ENCODE measurements at places on chromosomes 12 and 14.

DNA sequence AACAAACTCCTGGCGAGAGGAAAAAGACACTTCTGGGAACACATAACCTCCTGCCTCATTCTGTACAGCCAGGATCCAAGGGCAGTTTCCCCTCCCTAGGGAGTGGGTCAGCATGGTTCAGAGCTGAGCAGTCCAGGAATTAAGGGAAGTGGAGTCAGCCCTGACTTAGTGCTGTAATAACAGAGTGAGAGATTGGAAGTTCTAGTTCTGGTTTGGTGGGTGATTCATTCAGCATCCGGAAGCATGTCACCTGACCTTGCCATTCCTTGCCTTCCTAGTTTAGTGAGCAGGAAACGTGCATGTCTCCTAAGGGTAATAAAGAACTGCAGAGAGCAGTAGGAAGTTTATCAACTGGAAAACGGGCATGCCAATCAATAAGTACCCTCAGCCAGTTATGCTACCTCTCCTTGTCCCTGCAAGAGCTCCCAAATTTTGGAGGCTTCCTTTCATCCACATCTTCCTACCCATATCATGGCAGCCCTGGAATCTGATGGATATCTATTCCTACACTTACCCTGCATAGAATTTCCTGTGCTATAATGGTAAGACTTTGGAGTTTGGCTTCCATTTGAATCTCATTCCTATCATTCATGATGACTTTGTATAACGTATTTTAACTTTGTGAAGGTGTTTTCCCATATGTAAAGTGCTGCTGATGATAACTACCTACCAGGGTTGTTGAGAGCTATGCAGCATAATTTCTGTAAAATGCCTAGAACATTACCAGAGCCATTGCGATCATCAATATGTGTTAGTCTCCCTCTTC, 28.5 kb upstream of the MAGOHB start:
- DNase-seq, result no peak

DNA sequence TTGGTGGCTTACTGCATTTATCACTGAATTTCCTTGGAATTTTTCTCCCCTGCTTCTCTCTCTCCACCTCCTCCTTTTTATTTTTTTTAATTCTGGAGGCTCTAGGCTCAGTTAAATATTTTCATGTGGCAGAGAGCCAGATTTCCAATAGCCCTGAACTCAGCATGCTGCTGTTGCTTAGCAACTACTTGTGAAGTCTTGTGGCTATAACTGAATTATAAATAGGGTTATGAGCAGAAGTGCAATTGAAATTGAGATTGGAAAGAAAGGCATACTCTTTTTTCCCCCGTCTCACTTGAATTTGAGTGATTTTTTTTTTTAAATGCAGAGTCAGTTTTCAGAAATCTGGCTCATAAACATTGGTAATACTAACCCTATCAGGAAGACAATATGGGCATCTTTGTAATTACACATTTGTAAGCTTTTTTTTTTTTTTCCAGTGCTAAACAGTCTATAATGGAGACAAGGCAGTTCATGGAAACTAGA, 38.3 kb downstream of the ATF7IP start:
- peak; percentile 81 for DNase-seq

DNA sequence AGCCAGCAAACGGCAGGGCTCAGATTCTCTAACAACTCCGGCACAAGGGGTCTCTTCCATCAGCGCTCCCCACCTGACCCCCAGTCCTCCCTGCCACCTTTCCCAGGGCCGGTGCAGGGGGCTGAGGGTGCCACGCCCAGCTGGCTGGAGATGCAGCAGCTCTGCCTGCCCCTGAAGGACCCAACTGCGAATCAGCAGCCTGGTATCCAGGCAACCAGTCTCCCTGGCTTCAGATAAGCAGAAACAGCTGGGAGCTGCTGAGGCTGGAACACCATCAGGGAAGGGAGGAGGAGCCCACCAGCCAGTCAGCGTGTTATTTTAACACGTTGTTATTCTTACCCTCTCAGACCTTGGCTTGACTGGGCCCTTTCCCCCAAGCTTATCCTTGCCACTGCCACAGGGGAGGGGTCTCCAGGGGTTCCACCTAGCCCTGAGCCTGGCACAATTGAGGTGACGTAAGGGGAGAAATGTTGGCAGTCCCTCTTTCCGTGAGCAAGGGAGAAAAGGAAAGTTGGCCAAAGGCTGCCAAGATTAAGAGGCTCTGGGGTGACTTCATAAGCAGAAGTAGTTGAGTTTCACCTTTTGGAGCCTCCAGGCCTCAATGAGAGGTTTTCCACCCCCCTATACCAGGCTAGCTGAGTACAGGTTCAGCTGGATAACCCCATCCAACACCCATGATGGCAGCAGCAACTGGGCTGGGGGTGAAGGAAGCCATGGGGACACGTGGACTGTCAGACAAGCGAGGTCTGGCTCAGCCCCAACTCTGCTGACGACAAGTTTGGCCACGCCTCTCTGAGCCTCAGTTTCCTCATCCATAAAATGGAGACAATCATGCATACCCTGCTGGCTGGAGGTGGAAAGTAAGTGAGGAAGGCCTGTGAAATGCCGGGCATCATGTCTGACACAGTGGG, 91.1 kb downstream of the IRF2BPL start:
- DNase-seq, result no peak

- DNase-seq, result no peak
These were observed 311.1 kb downstream of the MED13L start for GRCh38 chr12:115966376-115966775.

DNA sequence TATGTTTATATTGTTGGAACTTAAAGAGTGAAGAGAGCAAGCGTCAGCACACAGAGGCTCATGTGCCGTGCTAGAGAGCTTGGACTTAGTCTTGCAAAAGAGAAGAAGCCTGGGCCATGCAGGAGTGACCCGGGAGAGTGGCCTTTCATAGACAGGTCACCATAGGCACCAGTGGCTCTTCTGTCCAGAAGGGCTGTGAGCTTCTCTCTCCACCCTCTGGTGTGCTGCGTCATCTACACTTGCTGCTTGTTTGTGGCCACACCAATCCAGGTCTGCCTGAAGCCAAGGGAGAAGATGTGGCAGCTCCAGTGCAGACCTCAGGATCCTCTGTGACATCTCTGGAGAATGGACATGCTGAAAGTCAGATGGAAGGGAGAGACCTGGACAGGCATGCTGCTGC, 74.4 kb downstream of the NTF3 start:
- no peak for DNase-seq

- DNase-seq, result peak; percentile 99
These were observed at the start of gene PPFIBP1 for GRCh38 chr12:27523642-27524493. Gene PPFIBP1, plus strand, starts transcription at chr12:27524206. Its CDS starts 109,191 bp downstream, at chr12:27633397.

DNA sequence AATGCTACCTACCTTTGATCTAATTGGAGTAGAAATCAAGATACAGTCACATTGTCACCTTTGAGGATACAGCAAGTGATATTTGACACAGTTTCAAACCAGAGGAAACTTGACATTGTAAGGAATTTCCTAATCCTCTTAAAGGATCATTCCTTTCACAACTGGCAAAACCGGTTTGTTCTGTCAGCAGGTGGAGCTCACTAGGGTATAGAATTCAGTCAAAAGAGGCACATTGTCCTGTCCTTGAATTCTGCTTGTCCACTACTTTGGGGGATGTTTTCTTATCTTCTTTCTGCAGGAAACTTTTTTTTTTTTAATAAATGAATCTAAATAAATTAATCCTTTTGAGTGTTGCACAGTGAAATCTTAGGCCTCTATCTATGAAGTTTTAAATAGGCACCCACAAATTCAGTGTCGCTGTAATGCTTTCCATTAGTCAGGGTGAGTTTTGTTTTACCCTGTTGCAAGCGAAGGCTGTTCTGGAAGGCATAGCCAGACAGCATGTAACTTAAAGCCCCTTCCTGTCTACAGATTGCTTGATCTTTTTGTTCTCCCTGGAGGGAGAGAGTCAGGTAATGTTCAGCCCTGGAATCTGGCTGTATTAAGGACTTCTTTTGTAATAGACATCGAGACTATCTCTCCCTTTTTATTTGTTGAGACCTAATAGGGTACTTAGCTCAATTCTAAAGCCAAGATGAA, 285.0 kb upstream of the RGS6 start:
- no peak for DNase-seq

DNA sequence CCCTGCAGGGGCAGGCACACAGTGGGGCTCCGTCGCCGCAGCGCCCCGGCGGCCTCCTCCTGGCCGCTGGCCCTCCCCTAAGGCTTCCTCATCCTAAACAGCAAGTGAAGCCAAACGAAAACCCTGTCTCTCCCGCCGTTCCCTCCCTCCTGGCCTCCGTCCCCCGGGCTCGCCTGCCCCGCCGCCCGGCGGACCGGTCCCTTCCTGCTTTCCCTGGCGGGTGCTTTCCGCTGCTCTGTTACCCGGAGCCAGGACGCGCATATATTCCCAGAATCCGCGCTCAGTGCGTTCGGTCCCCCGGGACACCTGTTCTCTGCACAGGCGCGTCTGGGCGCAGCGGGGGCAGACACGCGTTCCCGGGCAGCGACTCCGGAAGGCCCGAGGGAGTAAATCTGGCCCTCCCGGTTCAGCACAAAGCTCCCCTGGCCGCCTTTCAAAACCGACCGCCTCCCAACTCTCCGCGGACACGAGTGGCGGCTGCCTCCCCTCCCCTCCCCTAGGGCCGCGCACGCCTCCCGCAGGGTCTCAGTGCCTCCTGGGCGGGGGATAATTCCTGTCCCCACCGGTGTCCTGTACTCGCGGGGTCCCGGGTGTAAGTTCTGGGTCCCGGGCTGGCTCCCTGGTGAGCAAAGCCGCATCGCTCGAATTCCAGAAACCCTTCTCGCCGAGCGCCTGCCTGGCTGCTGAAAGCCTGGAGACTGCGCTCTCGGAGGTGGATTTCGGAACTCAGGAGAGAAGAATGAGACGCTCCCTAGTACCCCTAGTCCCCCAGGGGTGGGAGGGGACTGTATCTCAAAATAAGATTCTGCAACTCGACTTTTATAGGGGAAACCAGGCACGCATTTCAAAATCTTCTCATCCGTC, 21.4 kb upstream of the CEP170B start:
- DNase-seq, result no peak

DNA sequence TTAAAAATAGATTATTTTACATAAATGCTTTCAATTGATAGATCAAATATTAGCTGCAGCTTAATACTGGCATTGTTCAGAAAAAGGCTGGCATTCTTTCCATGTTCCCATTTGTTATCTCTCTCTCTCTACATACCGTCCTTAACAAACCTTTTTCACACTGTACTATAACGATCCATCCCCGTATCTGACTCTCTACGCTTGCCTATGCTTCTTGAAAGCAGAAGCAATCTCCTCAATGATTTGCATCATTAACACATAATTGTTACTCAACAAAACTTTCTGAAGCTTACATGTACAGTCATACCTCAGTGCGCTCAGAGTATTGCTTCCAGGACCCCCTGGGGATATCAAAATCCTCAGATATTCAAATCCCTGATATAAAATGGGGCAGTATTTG, 89.7 kb downstream of the TMTC1 start:
- no peak for DNase-seq

DNA sequence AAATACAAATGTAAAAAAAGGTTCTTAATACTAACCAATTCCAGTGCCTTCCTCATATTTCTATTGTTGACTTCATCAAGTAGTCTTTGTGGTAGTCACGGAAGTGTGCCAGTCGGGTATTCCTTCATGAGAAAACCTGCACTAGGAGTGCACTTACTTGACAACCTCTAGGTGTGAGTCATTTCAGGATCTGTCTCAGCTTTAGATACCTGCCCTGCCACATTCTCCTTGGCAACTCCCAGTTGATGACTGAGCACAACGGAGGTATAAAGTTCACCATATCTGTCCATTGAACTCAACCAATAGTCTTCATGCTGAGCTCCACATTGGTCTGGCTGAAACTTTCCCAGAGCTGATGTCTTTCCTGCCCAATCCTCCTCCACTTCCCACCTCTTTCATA, 215.7 kb downstream of the SYT10 start:
- no peak for DNase-seq

GRCh38 chr12:103169-103981, 36.8 kb downstream of the IQSEC3 start:
- no peak for DNase-seq

- peak; percentile 94 for DNase-seq
These were observed 79.4 kb upstream of the GPR68 start for GRCh38 chr14:91323671-91324605.

- DNase-seq, result no peak
These were observed 394.7 kb upstream of the NOVA1 start for GRCh38 chr14:26992403-26993115.
